Right ventricle myocardium superior (tissue), 1 donor: ENCODE measurements at places on chromosomes 12 and 14. TPM values are rescaled to one million over a fixed set of nuclear protein-coding genes. Genes with fewer than 3 reads are reported as not detected.

GRCh38 chr14:94285158-94285557, 7.9 kb downstream of the SERPINA10 start:
- DNase-seq, result no peak

SLC5A8 gene
- total RNA-seq, result not detected

INHBE gene
- total RNA-seq, result not detected

GRCh38 chr12:22765421-22766130, 140.6 kb downstream of the ETNK1 start:
- DNase-seq, result no peak

- DNase-seq, result no peak
Observed at GRCh38 chr12:109329686-109330085, 18.0 kb upstream of the MYO1H start.

C12orf42 gene
- 0.22 TPM for total RNA-seq

TSPAN19 gene
- total RNA-seq, result 0.27 TPM

DNA sequence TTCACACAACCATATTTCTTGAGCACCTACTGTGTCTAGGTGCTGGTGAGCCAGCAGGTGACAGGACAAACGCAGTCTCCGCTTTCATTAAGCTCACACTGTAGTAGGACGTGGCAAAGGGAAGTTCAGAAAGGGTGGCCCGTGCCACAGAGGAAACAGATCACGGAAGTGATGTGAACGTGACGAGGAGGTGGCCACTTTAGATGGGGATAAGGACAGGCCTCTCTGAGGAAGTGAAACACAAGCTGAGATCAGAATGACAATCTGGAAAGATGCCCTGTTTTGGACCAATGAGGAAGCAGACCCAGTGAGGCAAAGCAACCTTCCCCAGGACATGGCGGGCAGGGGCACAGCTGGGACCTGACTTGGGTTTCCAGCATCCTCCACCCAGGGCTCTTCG, 127.4 kb upstream of the PRMT8 start:
- DNase-seq, result no peak

DNA sequence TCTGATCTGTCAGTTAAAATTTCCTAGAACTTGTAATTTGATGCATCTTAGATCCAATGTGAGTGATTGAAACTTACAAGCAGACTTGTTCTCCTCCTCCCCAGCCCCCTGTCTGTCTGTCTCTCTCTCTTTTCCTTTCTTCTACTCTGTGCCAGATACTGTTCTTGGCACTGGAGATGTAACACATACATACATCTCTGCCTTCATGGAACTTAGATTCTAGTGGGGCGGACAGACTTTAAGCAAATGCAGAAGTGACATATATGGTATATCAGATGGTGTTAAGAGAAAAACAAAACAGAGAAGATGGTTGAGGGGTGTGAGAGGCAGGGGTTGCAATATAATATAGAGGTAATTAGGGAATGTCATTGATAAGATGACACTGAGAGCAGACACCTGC, 6.6 kb downstream of the CHST11 start:
- DNase-seq, result no peak

DNA sequence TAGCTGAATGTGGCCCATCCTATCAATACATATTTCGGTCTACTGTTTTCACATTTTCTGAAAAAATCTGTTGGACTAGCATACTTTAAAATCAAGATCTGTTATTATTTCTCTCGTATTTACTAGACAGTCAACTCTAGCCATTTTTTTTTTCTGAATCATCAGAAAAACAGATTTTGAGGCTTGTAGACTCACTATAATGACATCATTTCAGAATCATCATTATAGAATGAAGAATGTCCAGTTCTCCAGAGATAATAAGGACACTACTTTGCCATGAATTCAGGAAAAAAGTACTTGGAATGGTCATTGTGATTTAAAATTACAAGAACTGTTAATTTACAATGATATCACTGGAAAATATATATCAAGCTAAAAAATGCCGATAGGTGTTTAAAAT, 589.8 kb downstream of the KCNH5 start:
- no peak for DNase-seq

AQP2 gene
- not detected for total RNA-seq

GRCh38 chr12:132190012-132190755, 45.9 kb downstream of the NOC4L start:
- DNase-seq, result peak; percentile 53

GRCh38 chr14:21024585-21025370, at the start of gene NDRG2:
Gene NDRG2 (minus strand): TSS chr14:21025061. CDS start chr14:21023315, 1,746 bp downstream.
- peak; percentile 92 for DNase-seq

POU6F1 gene
- total RNA-seq, result 10.0 TPM

DNA sequence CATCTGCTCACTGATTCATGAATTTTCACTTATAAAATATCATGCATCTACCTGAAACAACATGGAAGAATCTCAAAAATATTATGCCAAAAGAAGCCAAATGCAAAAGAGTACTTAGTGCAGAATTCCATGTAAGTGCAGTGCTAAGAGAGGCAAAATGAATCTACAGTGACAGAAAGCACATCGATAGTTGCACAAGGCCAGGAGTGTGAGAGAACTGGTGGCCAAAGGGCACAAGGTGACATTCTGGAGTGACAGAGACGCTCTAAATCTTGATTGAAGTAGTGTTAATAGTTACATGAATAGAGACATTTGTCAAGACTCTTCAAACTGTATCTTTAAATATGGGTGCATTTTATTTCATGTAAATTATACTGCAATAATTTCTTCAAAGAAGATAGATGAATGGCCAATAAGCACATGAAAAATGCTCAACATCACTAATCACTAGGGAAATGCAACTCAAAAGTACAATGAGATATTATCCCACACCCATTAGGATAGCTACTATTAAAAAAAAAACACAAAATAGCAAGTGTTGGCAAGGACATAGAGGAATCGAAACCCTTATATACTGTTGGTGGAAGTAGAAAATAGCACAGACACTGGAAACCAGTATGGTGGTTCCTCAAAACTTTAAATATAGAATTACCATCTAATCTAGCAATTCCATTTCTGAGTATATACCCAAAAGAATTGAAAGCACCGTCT, 71.7 kb upstream of the KICS2 start:
- no peak for DNase-seq

DNA sequence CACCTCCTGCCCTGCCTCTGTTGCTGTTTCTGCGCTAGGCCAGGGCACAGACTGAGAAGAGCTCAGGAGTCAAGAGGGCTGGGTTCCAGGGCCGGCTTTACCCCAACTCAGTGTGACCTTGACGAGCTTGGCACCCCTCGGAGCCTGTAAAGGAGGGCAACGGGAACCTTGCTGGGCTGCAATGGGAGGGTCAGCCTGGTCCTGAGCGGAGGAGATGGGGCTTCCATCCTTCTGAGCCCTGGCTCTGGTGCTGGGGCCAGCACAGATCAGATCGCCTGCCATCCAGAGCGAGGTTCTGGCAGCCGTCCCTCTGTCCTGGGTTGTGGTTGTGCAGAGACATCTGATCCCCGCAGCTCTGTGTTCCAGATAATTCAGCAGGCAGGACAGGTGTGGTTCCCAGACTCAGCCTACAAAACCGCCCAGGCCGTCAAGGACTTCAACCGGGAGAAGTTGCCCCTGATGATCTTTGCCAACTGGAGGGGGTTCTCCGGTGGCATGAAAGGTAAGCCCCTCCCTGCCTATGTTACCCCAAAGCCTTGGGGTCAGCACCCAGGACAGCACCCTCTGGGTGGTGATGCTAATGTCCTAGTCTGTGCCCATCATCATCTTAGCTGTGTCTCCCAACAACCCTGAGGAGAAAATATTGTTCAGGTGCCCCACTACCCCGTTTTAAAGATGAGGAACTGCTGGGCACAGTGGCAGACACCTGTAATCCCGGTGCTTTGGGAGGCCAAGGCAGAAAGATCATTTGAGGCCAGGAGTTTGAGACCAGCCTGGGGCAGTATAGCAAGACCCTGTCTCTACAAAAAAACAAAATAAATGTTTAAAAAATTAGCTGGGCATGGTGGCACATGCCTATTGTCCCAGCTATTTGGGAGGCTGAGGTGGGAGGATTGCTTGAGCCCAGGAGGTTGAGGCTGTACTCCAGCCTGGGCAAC, 50.2 kb downstream of the FOXN4 start:
- DNase-seq, result no peak

DNA sequence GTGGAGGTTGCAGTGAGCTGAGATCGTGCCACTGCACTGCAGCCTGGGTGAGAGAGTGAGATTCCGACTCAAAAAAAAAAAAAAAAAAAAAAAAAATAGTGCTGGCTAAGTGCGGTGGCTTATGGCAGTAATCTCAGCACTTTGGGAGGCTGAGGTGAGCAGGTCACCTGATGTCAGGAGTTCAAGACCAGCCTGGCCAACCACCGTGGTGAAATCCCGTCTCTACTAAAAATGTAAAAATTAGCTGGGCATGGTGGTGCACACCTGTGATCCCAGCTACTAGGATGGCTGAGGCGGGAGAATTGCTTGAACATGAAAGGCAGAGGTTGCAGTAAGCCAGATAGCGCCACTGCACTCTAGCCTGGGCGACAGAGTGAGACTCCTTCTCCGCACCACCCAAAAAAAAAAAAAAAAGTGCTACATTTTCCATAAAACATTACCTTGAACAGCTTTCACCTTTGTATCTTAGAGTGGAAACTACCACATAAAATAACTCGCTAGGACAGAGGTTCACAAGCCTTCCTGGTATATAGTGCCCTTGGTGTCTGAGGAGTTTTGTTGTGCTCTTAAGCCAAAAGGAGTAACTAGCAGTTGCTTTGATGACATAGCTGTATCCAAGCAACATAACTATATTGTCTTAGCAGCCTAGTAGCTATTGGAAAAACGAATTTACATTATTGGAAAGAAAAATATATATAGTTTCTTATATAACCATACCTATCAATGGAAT, 11.1 kb downstream of the PTGES3 start:
- DNase-seq, result no peak

GRCh38 chr12:51076236-51076930, 7.0 kb downstream of the CSRNP2 start:
- DNase-seq, result no peak

LRP1 gene
- 121 TPM for total RNA-seq

DNA sequence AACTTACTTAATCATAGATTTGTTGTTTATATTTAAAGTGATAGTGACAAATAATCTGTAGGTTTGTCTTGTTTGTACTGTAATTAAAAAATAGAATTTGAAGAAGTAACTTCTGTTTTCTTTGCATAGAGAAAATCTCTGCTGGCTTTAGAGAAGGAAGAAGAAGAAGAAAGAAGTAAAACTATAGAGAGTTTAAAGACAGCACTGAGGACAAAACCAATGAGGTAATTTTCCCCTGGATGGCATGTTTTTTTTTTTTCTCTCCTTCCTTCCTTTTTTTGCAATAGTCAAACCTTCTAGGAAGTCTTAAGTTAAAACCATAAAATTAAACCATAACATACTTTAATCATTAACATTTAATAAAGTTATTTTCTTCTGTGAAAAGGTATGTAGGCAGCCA, 131.9 kb downstream of the DAAM1 start:
- no peak for DNase-seq

COX6A1 gene
- 119 TPM for total RNA-seq

DNA sequence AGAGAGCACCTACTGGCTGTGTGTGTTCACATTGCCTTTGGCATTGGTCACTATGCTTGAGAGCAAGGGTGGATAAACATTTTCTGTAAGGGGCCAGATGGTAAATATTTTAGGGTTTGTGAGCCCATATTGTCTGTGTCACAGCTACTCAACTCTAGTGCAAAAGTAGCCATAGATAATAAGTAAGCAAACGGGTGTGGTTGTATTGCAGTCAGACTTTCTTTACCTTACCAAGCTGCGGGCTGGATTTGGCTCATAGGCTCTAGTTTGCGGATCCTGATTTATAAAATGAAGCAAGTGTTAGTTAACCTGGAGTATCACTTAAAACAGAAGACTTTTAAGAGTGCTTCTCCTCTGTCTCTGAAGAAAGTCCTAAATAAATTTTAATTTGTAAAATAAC, 169.0 kb downstream of the KICS2 start:
- DNase-seq, result no peak

DNA sequence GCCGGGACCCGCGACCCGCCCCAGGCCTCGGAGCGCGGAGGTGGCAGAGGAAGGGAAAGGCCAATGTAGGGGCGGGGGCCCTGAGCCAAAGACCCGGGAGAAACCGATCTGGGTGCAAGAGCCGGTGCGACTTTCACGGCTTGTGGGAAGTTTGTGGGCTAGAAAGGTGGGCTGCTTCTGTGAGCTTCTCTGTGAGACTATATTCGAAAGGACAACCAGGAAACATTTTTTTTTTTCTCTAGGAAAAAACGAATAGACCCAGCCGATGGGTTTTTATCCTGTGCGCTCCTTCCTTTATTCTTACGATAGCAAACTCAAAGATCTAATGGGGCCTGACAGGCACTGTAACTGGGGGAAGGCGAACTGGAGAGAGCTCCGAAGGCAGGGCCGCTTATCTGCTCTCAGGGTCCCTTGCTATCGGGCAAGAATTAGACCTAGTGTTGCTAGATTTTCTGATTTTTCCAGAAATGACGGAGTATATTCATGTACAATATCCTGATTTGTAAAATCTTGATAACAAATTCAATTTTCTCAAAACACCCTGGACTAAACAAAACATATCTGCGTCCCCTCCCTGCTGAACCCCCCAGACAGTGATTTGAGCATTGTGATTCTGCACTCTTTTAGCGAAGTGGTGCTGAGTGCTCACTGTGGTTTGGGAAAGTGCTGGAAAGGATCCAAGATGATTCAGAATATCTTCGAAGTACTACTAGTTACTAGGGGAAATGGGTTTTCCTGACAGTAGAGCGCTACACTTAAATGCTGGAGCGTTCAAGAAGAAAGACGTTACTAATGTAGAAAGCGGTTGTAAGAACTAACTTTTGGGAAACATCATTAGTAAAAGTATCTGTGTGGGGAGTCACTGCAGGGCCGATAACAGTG, 563 bp upstream of the STXBP6 start:
- no peak for DNase-seq

DNA sequence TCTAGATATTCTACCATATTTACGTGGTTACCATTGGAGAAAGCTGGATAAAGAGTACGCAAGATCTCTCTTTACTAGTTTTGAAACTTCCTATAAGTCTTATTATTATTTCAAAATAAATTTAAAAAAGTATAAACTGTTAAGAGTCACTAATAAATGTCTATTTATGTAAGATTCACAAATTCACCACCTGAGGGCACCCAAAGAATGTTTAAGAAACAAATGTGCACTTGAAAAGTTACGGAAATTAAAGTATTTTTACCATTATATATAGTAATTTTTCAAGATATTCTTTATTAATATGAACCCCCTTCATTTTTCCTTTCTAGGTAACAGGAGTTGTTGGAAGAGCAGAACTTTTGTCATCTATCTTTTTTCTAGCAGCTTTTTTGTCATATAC, 11.9 kb downstream of the TMTC3 start:
- no peak for DNase-seq

PRIM1 gene
- 3.6 TPM for total RNA-seq
